ENCODE measurements at places on chromosomes 4 and X.

- DNase-seq, result no peak
These were observed 622.9 kb upstream of the DIPK2B start for GRCh38 chrX:45823536-45823935.

GRCh38 chrX:123871309-123871708 lies 11.5 kb downstream of the XIAP start:
- no peak for DNase-seq

- DNase-seq, result no peak
These were observed 46.6 kb downstream of the IL13RA2 start for GRCh38 chrX:114970806-114971205.

DNA sequence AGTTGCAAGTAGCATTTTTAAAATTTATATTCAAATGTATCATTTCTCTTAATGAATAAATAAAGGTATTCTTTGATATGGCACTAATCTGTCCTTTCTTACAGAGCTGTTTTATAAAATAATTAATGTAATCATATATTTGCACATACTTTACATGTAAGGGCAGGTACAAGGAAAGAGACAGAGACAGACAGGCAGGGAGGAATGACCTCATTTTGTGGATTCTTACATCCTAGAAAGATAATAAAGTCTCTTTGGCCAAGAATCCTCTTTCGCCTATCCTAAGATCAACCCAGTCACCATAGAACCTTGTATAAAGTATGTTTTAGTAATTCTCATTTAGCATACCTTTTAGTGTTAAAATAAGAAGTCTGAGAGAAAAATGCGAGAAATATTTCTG lies 98.5 kb upstream of the CTSO start:
- no peak for DNase-seq

DNA sequence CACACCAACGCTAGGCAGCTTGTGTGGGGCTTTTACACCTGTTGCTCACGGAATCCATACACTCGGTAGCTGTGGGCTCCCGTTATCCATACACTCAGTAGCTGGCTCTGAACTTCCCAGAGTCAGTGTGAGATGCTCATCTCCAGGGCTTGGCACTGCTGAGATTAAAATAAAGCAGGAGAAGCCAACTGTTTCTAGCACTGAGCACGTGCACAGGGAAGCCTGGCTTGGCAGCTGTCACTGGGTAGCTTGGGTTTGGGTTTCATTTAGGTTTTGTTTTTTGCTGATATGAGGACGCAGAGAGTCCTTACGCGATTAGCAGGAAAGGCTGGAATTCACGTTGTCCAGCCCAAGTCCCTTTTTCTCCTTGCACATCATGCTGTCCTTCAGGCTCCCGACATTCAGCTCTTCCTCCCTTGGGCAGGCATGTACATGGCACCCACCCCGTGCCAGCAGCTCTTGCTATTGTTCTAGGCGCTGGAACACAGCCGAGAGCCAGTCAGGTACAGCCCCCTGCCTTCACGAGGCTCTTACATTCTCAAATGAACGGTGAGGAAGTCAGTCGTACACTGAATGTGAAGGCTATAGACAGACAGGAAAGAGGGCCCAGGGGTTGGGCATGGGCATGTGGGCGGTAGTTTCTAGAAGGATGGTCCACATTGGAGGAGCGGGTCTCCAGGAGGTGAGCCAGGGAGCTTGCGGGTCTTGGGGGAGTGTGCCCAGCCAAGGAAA lies 25.9 kb downstream of the NSG1 start:
- DNase-seq, result no peak

DNA sequence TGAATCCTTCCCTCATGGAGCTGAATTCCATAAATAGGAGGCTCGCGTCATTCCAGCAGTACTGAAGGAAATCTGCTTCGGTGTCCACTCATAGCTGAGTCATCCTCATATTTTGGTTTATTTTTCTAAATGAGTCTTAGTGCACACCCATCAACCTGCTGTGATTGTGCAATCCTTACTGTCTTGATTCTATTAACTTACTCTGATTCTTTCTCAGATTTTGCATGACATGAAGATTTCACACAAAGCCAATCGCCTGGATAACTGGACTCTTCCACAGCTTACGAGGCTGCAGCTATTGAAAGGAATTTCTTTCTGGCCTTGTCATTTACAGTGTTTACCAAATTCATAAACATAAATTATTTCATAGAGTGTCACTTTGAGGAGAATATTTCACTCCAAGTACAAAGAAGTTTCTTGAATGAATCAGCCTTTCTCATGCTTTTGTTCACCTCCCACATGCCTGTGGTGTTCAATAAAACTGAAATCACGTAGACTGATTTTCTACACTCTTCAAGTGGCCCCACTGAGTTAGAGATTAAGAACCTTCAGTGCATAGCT lies 207.6 kb upstream of the SLITRK2 start:
- no peak for DNase-seq

- no peak for DNase-seq
These were observed 144.4 kb downstream of the ATG4A start for GRCh38 chrX:108235986-108236385.

Data from activated T-cell treated with anti-CD3 and anti-CD28 coated beads for 48 hours (primary cell).